NCI-H1048 (cell line): ENCODE measurements at places on chromosomes 16 and 17.

DNA sequence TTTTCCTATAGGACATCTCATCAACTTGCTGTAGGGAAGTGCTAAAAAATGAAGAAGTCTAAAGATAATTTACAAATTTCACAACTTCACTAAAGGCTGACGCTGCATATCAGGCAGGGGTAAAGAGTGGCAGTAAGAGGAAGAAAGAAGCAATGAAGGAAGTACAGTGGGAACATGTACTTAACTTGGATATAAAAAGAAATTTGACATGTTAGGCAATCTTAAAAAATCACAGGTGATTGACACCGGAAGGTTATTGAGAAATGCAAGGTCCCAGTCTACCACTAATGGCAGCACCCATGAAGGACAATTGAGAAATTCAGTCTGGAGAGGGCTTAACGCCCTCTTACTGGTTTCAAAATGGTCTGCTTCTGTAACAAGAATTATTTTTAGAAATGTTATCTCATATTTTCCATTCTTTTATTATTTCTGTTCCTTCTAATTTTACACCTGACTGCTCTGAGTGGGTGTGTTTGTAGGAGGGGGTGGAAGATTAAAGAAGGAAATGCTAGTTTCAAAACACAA lies 358.1 kb downstream of the KCNJ2 start:
- DNase-seq, result no peak

DNA sequence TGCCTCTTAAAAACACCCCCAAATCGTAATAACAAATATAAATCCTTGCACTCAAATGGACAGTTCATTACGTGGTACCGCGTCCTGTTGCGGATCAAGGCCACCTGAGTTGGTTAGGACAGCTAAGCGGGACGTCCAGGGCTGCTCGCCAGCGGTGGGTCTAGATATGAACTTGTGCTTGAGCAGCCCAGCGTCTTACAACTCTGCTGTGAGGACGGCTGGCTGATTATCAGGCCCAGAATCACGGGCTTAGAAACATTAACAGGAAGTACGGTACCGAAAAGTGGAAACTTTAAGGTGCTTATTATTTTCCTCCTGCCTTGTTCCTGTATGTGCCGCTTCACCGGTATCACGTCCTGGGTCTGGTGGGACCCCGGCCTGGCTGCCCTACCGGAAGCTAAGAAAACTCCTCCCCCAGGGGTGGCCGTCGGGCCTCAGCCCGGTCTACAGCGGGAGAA lies 832 bp upstream of the SRRM2 start:
- DNase-seq, result no peak

DNA sequence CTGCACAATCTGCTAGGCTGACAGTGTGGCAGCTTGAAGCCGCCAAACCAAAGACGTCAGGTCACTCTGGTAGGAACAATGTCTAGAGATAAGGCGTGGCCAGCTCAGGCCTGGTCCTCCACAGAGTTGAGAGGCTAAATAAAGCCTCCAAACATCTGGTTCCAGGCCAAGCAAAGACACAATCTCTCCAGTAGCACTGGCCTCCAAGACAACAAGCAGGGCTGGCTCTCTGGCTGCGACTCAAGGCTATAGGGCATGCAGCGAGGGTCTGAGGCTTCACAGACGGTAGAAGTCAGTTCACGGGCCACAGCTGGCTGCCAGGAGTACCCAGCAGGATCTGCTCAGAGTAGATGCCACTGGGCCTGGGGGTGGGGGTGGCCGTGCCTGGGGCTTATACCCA lies 75.6 kb downstream of the ABR start:
- DNase-seq, result no peak

- no peak for DNase-seq
Observed at GRCh38 chr16:71869089-71869488, 14.9 kb downstream of the ZNF821 start.

GRCh38 chr16:84196727-84197394 lies 5.9 kb downstream of the ADAD2 start:
- no peak for DNase-seq

DNA sequence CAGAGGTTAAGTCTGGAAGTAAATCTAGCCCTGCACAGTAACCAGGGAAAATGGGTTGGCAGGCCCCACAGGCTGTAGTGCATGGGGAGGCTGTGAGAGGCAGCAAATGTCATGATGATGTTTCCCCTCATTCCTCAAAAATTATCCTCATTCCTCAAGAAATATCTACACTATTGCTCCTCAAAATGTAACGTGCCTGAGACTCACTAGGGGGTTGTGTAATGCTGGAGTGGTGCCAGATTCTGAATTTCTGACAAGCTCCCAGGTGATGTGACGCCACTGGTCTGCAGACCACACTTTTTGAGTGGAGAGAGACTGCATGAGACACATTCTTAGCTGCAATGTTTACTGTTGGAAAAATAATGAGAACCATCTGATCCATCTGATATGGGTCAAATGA lies 1.2 kb upstream of the MPP3 start:
- DNase-seq, result no peak

DNA sequence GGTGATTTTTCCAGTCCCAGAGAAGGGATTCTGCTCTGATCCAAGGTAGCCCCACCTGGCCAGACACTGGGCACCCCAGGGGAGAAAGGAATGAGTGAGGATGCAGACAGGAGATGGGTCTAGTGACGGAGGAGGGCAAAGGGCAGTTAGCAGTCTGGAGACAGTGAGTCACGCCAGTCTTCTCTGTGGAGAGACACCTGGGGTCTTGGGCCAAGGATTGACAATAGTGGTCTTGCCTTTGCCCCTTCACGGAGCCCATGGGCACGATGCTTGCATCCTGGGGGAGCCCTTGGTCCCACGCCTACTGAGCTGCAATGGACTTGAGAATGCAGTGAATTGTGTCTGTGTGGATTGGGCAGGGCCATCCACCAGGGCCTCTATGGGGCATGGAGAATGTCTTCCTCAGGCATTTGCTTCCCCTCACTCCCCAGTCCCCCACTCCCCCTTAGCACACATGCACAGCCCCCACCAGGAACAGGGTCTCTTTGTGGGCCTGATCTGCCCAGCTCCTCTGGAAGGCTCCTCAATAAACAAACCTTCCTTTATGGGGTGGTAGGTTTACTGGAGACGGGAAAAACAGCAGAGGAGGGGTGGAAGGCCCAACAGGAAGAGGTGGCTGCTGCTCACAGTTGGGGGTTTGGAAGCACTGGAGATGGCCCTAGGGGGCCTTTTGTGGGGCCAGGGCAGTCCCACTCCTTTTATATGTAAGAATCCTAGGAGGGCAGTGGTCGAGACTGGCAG lies 1.4 kb downstream of the CHAD start:
- DNase-seq, result no peak

GRCh38 chr16:84368308-84368996 lies at the start of gene ATP2C2:
Gene ATP2C2, plus strand, starts transcription at chr16:84368538. Its CDS starts 78 bp downstream, at chr16:84368616.
- no peak for DNase-seq

GRCh38 chr16:66222756-66223155 lies 143.7 kb upstream of the CDH5 start:
- DNase-seq, result no peak

DNA sequence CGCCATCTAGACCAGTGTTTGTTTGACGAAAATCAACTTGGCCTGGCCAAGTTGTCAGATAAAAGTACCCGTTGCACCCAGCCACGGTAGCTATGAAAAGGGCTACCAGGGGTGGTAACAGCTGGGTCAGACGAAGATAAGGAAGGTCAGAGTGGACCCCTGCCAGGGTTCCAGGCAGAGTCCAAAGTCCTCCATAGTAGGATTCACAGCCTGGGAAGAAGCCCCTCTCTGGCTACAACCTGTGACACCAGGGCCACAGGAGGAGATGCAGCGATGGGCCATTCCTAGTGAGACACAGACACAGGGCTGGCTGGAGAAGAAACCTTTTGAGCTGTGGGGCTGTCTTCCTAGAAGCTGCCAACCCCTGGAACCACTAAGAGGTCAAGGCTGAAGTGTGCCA lies 39.3 kb downstream of the MEAK7 start:
- no peak for DNase-seq

GRCh38 chr17:58932956-58933355 lies 173.7 kb downstream of the TRIM37 start:
- DNase-seq, result no peak

GRCh38 chr16:63301349-63301748 lies 1265.1 kb upstream of the CDH8 start:
- DNase-seq, result no peak

GRCh38 chr16:87740909-87741424 lies 24.8 kb downstream of the KLHDC4 start:
- DNase-seq, result no peak

DNA sequence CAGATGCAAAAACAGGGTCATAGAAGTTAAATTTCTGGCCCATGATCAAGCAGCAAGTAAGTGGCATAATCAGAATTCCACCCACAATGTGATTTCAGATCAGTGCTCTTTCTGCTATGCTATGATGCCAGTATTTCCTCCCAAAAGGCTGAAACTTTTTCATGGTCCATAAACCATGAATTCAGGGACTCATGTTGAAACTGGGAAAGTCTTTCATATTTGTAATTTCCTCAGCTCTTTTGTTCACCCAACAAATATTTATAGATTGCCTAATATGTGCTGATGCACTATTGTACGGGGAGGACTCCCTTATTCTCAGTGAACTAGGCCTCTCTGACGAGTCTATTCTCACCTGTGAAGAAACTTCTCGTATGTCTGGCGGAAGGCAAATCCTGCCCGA lies 156.3 kb downstream of the MYO1D start:
- no peak for DNase-seq

GRCh38 chr17:42414704-42415409 lies 8.2 kb downstream of the CAVIN1 start:
- no peak for DNase-seq

- DNase-seq, result no peak
Observed at GRCh38 chr17:37527249-37527851, 37.7 kb downstream of the DUSP14 start.

DNA sequence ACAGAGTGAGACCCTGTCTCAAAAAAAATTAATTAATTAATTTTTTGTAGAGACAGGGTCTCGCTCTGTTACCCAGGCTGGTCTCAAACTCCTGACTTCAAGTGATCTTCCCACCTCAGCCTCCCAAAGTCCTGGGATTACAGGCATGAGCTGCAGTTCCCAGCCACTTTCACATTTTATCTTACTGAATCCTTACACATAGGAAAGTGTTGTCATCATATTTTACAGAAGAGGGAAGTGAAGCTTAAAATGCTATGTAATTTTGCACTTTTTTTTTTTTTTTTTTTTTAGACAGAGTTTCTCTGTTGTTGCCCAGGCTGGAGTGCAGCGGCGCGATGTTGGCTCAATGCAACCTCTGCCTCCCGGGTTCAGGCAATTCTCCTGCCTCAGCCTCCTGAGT lies 21.1 kb upstream of the ZNF629 start:
- DNase-seq, result no peak

DNA sequence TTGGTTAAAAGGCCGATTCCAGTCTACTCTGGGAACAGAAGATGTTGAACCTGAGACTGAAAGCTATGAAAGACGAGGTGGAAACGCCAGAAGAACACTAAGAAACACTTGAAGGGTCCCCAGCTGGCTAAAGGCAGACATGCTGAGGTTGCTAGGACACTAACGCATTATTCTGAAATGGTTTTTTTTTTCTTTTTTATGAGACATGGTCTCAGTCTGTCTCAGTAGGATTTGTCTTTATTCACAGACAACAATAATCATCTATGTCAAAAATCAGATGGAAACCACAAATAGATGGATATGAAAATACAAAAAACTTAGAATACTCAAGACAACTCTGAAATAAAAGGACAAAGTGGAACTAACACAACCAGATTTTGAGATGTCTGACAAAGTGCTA lies 35.0 kb upstream of the RASD1 start:
- no peak for DNase-seq

- DNase-seq, result no peak
Observed at GRCh38 chr17:38893607-38894006, 23.7 kb downstream of the LASP1 start.

- no peak for DNase-seq
Observed at GRCh38 chr16:7057458-7057857, 275.2 kb upstream of the RBFOX1 start.

GRCh38 chr17:43759836-43760235 lies 1.2 kb upstream of the SOST start:
- no peak for DNase-seq

DNA sequence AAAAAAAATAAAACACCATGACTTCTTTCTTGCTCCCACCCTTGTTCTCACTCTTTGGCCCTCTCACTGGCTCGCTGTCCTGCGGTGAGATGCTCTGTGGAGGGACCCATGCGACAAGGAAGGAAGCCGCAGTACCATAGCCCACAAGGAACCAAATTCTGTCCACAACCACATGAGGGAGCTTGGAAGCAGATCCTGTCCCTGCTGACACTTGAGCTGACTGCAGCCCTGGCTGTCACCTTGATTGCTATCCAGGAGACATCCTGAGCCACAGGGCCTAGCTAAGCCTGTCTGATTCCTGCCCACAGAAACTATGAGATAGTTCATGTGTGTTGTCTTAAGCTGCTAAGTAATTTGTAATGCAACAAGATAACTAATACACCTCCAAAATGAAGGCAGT lies 4.8 kb upstream of the MT2A start:
- no peak for DNase-seq

GRCh38 chr16:4474192-4474961 lies at the start of gene NMRAL1:
Gene NMRAL1, minus strand, starts transcription at chr16:4474625. Its CDS starts 493 bp downstream, at chr16:4474132.
- DNase-seq, result peak; percentile 82

DNA sequence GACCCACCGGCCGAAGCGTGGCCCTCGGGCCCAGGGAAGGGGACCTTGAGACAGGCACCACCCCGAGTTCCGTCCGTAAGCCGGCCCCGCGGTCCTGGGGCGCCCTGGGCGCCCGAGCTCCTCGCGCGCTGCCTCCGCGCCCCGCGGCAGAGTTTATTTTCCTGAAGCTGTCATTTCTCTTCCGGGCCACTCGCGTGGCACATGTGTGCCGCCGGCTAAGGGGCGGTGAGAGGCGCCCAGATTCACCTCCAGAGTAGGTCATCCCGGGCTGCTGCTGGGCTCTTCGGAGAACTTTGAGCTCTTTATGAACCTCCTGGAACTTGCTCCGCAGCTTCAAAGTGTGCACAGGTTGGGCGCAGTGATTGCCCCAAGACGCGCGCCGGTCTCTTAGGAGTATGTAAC lies 489 bp downstream of the ZC3H18 start:
- DNase-seq, result no peak

DNA sequence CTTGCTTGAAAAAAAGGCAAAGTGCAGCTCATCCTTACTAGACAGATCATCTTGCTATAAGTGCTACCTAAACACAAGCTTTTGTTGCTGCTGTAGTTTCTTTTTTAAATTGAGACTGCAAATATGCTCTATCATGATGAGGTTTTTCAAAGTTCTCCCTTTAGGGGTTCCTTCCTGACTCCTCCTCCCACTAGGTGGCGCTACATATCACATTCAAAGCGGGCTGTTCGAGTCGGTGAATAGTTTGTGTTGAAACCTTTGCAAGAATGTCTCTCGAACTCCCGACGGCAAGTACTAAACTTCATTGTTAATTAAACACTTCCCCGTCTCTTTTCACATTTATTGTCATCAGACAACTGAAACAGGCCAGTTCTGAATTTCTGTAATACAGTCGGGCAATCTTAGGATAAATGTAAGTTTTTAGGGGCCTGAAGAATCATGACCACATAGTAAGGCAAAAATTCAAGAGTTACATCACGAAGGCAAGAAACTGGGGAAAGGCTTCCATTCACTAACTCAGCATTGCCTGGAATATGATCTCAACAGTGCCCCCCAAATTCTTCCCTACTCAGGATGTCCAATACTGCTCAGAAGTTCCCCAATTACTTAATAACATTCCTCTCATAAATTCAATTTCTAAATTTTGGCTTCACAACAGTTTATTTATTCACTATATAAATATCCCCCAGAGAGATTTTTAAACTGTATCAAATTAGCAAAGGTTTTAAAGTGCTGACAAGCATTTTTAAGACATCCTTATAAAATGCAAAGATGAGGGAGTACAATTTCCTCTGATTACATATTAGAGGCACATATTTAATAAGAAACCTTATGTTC lies 6.7 kb downstream of the HS3ST3A1 start:
- peak; percentile 48 for DNase-seq
